ENCODE measurements at places on chromosomes 4 and X.

GRCh38 chrX:132181364-132181763 lies 37.9 kb downstream of the RAP2C start:
- peak; percentile 33 for DNase-seq

DNA sequence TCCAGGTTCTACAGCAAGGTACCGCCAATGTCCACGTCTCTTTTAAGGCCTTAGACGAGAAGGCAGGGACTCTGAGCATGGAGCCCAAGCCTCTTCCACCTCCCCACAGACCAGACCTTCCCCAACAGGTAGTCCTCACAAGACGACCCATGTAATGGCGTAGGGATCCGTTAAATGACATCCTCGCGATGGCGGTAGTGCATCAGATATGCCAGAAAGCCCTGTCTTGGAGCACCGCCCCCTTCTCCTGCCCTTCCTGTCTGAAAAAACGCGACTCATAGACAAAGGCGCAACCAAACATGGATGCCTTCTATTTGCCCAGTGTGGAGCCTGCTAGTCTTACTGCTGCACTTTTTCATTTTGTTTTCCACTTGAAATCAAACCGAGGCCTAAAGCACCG lies 185.4 kb downstream of the OR13H1 start:
- DNase-seq: peak; percentile 16

GRCh38 chr4:127622621-127622920 lies 10.2 kb upstream of the INTU start:
- DNase-seq: no peak

DNA sequence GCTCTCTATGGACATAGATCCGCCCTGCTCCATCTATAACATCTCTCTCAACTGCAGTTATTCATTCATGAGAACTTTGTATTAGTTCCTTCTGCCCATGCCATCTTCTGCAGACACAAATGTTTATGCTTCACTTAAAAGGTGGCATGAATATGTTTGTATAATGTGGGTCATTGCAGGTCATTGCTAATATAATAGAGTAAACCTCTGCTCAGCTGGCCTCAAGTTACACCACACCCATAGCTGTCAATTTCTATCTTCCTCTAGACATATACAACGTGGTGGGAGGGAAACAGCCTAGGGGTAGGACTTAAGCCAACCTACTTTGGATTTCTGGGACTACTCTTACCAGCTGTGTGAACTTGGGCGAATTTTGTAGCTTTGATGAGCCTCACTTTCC lies 129.8 kb downstream of the ATXN3L start:
- no peak for DNase-seq

- no peak for DNase-seq
Observed at GRCh38 chr4:48329976-48330375, 11.4 kb upstream of the SLAIN2 start.

GRCh38 chr4:151323667-151324066 lies 1.7 kb downstream of the SH3D19 start:
- no peak for DNase-seq

GRCh38 chr4:186170966-186171365 lies 20.4 kb upstream of the CYP4V2 start:
- no peak for DNase-seq

- DNase-seq: no peak
Observed at GRCh38 chrX:7953446-7953845, 26.2 kb upstream of the PNPLA4 start.

DNA sequence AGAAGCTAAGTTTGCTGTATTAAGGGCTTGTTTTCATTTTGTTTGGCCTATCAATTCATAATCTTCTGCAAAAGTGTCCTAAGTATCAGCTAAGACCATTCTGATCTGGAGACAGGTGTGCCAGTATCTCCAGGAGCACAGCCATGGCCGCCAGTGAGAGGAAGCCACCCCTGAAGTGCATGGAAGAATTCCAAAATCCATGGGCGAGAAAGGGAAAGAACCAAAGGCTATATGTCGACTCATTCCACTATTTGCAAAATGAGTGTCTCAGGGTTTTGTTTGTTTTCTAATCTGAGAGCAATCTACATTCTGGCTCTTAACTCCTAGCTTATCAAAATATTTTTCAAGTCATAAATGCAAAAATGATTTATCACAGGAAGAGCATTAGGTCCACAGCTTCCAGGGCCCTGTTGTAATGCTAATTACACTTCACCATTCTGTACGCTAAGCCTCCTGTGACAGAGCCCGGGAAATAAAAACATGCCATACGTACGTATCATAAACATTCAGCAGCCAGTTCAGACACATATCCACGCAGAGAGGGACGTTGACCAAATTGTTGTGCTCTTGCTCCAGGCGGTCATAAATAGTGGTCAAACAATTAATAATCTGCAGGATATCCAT lies 137.3 kb upstream of the FTHL17 start:
- no peak for DNase-seq

DNA sequence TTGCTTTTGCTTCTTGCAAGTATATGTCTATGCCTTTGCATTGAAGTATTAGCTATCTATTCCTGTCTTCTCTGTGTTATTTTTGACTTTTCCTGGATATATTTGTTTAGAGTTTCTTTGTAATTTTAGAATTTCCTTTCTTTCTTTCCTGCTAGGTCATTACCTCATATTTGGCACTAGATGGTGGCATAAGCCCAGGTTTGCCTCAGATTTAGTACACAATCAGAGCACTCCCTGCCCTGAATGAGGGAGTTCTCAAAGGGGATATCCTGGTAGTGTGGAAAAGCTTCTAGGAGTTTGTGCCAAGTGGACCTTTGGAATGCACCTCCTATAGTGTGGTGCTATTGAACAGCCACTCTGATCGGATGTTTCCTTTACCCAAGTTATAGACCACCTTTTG lies 181.6 kb downstream of the UGT8 start:
- DNase-seq: peak; percentile 58

GRCh38 chrX:68876731-68877130 lies 47.9 kb downstream of the EFNB1 start:
- DNase-seq: no peak

DNA sequence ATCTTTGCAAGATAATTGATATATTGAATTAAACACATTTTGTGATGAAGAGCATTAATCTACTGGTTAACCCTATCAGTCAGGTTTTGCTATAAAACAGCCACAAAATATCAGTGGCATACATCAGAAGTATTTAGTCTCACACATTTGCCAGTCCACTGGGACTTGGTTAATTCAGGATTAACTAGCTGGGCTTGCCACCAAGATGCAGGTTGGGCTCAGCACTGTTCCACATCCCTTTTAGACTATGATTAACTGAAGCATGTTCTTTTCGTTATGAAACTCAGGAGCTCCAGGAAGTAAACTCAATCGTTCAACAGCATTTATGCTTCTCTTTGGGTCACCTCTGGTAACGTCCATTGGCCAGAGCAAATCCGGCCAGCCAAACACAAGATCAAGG lies 538.1 kb upstream of the HS3ST1 start:
- no peak for DNase-seq

- no peak for DNase-seq
Observed at GRCh38 chr4:38565271-38566199, 98.5 kb upstream of the KLF3 start.

Data from testis (tissue), 5 donors.